ENCODE measurements at places on chromosomes 5 and 9.

DNA sequence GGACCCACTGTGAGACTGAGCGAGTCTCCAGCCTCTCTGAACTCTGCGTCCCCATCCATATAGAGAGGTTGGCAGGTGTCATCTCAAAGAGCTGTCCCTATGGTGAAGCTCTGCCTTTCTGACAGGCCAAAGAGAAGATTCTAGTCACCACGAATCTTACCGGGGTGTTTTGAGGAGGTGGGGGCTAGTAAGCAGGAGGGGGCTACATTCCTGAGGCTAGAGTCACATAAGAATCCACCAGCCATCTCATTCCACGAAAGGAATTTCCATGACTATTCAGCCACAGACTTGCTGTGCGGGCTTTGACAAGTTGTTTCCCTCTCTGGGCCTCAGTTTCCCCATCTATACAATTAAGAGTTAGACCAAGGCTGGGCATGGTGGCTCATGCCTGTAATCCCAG, 16.3 kb downstream of the PDGFRB start:
- DNase-seq, result no peak

- no peak for DNase-seq
These were observed 97.2 kb downstream of the CARTPT start for GRCh38 chr5:71816307-71816706.

DNA sequence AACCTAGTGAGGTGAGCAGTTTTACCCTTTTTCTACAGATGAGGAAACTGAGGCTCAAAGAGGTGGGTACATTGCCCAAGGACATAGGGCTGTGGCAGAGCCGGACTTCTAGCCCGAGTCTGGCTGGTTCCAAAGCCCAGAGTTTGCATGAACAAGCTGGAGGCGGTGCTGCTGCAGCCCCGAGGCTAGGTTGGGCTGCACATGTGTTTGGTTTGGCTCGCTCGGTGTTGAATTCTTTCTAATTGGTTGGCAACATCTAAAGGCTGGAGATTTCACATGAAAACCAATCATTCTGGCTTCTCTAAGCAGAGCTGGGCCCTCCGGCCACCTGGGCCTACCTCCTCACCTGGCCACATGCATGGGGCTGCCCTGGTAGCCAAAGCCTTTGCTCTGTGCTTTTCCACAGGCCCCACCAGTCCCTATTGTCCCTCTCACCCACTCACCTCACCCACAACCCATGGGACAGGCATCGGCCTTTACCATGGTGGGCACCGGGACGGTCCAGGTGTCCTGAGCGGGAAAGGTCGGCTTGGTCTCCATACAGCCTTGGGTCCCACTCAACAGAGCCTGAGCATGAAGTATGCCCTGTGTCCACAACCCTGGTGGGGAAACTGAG, 262.3 kb downstream of the NSG2 start:
- no peak for DNase-seq

DNA sequence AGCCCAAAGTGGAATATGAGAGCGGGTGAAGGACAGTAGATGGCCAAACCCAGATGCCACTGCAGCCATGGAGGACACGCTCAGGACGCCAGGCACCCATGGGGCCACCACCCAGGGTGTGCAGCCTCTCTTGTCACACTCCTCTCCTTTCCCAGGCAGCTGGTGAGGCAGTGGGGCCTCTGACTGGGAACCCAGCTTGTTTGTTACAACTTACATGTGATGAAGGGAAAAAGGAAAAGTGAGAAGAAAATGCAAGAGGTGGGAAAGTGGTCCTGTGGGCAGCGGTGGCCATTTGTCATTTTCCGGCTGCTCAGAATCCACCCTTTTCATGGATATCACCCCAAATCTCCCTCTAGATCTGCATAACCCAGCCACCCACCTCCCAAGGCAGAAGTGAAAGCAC, 62.7 kb upstream of the UNC5A start:
- no peak for DNase-seq

All from stimulated activated CD8-positive, alpha-beta memory T cell treated with anti-CD3 and anti-CD28 coated beads, Interleukin-15, amount 100 ng/mL, for 48 hours (primary cell).